ENCODE measurements at places on chromosomes 4 and X. TPM values are rescaled to one million over a fixed set of nuclear protein-coding genes. Genes with fewer than 3 reads are reported as not detected.

DNA sequence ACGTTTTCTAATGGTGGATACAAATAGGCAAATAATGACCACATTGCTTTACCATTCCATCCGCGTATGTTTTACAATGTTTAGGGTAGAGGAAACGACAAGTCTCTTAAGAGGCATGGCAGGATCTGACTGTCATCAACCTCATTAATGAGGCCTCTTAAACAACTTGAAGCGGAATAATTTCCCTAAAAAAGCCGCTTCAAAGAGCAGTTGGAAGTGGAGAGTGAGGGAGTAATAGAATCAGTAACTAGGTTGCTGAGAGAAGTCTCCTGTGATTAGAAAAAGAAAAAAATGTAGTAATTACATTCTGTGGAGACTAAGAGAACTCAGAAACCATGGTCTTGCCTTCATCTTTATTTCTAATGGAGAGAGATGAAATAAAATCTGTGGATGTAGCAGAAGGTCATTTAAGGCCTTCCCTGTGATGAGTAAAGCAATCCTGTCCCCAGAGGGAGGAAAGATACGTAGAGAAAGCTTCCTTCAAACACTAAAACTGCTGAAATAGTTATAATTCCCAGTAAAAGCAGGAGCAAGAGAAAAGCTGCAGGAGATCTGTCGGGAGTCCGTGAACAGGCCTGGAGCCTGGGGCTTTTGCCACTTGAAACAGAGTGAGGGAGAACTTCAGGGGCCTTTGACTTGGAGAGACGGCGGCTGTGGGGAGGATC lies 11.1 kb upstream of the SEPSECS start:
- no peaks in the 10 kb centered on the region for H3K36me3 ChIP-seq
- no peaks in the 10 kb centered on the region for H3K27me3 ChIP-seq
- DNase-seq = no peak
- H3K27ac ChIP-seq = no peak overlapping the region

DNA sequence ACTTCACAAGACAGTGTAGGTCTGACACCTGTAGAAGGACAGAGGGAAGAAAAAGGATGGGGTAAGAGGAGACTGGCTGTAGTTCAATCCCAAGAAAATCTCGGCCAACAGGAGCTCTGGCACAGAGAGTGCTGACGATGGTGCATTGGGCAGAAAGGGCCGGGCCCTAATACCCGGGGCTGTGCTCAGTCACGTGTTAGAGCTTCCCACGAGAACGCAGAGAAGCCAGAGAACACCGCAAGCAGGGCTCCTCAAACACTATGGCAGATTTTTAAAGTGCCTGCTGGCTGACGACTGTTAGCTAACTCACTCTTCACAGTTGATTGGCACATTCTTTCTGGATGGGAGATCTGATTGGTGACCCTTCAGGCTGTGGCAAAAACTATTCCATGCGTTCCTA lies 35.5 kb downstream of the EREG start:
- H3K4me1 ChIP-seq = no peaks in the 10 kb centered on the region
- DNase-seq = no peak
- no peaks in the 10 kb centered on the region for H3K27me3 ChIP-seq
- no peak overlapping the region for H3K4me3 ChIP-seq
- H3K27ac ChIP-seq = no peak overlapping the region

GRCh38 chr4:173440888-173441287 lies 42.0 kb upstream of the SCRG1 start:
- H3K36me3 ChIP-seq = no peaks in the 10 kb centered on the region
- no peak for DNase-seq
- no peak overlapping the region for H3K4me3 ChIP-seq
- no peaks in the 10 kb centered on the region for H3K4me1 ChIP-seq

GRCh38 chrX:17380221-17380620 lies 5.2 kb downstream of the NHS start:
- H3K36me3 ChIP-seq = no peaks in the 10 kb centered on the region
- H3K4me1 ChIP-seq = no peaks in the 10 kb centered on the region
- no peaks in the 10 kb centered on the region for H3K27me3 ChIP-seq
- DNase-seq = no peak

DNA sequence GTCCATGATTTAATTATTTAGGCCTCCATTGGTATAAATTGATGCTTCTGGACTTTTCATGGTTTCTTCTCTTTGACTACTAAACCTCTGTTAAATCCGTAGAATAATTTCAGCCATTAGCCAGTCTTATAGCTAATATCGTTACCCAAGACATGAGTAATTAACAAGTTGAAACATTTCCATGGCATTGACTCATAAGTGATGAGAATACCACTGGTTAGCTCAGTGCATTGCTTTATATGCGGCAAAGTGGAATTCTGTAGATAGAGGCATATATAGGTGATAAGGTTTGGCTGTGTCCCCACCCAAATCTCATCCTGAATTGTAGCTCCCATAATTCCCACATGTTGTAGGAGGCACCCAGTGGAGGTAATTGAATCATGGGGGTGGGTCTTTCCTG lies 80.6 kb downstream of the VCX2 start:
- H3K4me3 ChIP-seq = no peak overlapping the region
- H3K27ac ChIP-seq = no peak overlapping the region
- DNase-seq = no peak
- H3K4me1 ChIP-seq = no peaks in the 10 kb centered on the region

DNA sequence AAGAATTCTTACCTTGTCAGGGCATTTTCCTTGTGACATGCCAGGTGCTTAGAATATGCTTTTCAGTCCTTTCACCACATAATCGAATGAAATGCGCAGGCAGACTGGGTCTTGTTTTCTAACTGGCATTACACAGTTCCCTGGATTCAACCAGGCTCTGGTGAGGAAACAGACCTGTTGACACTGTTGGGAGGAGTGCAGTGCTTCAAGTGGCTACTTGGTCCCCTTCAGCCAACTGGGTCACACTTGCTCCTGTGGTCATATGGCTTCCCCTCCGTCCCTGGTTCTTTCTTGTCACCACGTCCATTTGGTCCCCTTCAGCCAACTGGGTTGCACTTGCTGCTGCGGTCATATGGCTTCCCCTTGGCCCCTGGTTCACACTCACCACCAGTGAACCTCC lies 9.7 kb downstream of the SMIM20 start:
- no peak overlapping the region for H3K4me3 ChIP-seq
- no peak for DNase-seq
- no peak overlapping the region for H3K27ac ChIP-seq
- peaks cover 2% of the 10 kb centered on the region for H3K4me1 ChIP-seq

DNA sequence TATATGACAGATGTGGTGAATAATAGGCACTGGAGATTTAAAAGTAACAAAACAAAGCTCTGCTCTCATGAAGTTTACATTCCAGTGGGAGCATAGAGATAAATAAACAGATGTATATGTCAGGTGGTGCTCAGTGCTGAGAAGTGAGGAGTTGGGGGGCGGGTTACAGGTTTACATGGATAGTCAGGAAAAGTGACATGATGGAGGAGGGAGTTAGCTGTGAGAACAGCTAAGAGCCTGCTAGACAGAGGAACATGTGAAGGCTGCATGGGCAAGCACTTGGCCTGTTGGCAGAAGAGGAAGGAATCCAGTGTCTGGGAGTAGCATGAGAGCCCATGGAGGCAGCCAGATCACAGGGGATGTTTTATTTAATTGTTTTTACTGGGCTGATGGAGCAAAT lies 10.2 kb upstream of the TMEM156 start:
- H3K4me1 ChIP-seq = no peaks in the 10 kb centered on the region
- H3K27ac ChIP-seq = no peak overlapping the region
- no peaks in the 10 kb centered on the region for H3K36me3 ChIP-seq
- no peak overlapping the region for H3K4me3 ChIP-seq
- H3K27me3 ChIP-seq = no peaks in the 10 kb centered on the region

DNA sequence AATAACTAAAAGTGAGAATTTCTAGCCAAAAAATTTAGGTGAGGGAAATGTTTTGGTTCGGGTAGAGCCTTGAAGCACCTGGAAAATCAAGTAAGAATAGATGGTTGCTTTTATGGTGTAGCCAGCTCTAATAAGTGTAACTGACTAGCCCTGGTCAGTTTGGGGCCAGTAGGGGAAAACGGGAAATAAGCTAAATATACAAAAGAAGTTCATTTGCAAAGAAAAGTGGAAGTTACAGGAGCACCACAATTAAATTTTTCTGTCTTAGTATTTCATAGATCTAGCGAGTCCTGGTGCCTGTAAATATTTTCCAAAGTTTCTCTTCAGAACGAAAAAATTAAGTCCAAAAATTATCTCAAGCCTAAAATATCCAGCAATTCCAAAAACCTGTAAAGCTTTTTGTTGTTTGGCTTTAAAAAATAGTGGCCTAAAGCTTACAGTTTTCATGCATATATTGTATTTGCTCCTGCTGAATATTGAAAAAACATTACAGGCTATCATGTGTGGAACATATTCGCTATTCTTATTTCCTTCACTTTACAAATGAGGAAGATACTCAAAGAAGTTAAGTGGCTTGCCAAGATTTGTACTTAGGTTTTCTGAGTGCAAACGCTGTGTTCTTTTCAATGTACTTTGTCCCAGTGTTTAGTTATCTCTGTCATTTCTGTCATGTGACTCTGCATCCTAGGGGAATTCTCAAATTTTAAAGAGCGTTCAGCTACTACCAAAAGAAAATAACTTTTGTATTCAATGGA lies 7.3 kb upstream of the PTPN13 start:
- H3K27me3 ChIP-seq = no peaks in the 10 kb centered on the region
- no peak for DNase-seq
- H3K36me3 ChIP-seq = no peaks in the 10 kb centered on the region
- no peaks in the 10 kb centered on the region for H3K4me1 ChIP-seq
- no peak overlapping the region for H3K27ac ChIP-seq

- no peak overlapping the region for H3K4me3 ChIP-seq
- H3K4me1 ChIP-seq = no peaks in the 10 kb centered on the region
- no peak overlapping the region for H3K27ac ChIP-seq
- H3K27me3 ChIP-seq = no peaks in the 10 kb centered on the region
These were observed 115.1 kb upstream of the PCDH18 start for GRCh38 chr4:137647375-137647774.

DNA sequence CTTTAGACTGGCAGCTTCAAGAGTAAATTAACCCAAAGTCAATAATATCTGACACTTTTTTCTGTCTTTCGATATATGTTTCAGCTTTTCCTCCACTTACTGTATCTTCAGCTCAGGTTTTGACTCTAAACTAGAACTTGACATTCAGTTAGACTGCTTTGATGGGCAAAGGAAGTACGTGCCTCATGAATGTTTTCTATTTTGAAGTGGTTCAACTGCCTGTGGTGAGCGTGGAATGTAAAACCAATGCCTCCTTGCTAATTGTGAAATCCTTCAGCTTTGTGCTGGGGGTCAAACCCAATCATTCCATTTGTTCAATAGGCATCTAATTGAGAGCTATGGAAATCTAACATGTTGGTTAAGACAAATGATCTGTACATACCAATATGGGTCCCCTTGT lies 857.0 kb upstream of the HTR2C start:
- H3K4me3 ChIP-seq = no peak overlapping the region
- no peak overlapping the region for H3K27ac ChIP-seq
- no peaks in the 10 kb centered on the region for H3K4me1 ChIP-seq
- no peak for DNase-seq

The PCSK1N gene
- 0.45 TPM for total RNA-seq

The RTL9 gene
- total RNA-seq = 0.09 TPM

The GPC3 gene
- total RNA-seq = 13.2 TPM

The ARHGEF6 gene
- total RNA-seq = 24.3 TPM

The HUWE1 gene
- total RNA-seq = 196 TPM

The AMOT gene
- total RNA-seq = 11.6 TPM

The NUDT11 gene
- 2.1 TPM for total RNA-seq

The DAPP1 gene
- total RNA-seq = 2.7 TPM

The PITX2 gene
- not detected for total RNA-seq

The MXRA5 gene
- total RNA-seq = 13.5 TPM
